Stimulated activated CD8-positive, alpha-beta memory T cell treated with anti-CD3 and anti-CD28 coated beads, Interleukin-2, amount 100 ng/mL, for 1 hour (primary cell): ENCODE measurements at places on chromosomes 6 and 20.

DNA sequence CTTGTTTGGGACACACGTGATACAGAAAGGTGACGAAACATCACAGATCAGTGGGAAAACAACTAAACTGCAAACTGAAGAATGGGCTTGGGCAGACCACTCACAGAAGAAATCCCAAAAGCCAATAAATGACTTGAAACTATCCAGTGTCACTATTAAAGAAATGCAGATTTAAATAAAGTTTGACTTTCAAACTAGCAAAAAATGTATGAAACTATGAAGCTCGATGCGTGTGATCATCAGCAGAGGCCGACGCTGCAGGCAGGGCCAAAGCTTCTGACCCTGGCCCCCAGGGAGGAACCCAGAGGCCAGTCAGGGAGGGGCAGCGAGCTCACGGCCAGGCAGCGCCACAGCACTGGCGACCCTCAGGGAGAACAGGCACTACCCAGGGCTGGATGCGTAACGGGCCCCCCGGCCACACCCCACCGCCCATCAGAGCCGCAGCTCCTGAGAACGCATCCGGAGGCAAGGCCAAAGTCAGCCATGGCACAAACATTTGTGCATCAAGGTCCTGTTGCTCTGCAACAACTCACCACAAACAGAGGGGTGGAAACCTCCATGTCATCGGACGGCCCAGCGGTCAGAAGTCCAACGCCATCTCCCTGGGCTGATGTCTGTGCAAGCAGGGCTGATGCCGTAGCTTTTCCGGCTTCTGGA, 94.1 kb downstream of the YTHDF1 start:
- no peak for DNase-seq

DNA sequence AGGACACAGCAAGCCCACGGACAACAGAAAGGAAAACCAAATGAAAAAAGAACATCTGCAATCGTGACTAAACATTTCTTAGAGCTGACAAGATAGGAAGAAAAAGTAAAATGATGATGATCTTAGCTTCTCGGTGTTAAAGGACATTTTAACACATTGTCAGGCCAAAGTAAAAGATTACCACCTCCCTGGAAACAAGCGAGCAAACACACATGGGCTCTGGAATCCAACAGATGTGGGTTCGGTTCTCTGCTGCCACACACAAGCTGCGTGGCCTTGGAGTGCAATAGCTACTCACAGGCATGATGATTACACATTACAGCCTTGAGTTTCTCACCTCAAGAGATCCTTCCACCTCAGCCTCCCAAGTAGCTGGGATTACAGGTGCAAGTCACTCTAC, 7.5 kb upstream of the AAR2 start:
- no peak for DNase-seq

- no peak for DNase-seq
These were observed 4.9 kb upstream of the ZFP57 start for GRCh38 chr6:29685718-29686326.

DNA sequence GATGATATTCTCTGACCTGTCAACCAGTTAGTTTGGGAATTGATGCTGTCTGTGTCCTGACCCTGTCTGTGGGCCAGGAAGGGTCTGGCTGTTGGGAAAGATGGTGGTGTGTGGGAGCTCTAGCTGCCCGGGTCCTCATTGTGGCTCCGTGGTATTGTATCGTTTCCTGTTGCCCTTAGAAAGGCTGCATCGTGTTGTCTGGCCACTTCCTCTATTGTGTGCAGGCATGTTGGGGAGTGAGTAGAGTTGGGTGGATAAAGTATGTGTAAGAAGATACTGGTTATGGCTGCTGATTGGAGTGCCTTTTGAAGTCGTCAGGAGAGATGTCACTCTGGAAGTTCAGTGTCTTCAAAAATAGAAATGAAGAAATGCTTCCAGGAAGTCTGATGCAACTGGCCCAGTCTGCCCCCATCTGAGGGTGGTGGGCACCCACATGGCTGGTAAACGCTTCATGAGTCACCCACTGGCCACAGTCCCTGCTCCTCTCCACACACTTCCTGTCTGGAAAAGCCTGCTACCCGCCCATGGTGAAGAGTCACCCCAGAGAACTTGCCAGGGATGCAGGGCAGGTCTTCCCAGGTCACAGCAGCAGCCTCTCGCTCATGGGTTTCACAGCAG, 27.9 kb downstream of the PPARD start:
- no peak for DNase-seq

DNA sequence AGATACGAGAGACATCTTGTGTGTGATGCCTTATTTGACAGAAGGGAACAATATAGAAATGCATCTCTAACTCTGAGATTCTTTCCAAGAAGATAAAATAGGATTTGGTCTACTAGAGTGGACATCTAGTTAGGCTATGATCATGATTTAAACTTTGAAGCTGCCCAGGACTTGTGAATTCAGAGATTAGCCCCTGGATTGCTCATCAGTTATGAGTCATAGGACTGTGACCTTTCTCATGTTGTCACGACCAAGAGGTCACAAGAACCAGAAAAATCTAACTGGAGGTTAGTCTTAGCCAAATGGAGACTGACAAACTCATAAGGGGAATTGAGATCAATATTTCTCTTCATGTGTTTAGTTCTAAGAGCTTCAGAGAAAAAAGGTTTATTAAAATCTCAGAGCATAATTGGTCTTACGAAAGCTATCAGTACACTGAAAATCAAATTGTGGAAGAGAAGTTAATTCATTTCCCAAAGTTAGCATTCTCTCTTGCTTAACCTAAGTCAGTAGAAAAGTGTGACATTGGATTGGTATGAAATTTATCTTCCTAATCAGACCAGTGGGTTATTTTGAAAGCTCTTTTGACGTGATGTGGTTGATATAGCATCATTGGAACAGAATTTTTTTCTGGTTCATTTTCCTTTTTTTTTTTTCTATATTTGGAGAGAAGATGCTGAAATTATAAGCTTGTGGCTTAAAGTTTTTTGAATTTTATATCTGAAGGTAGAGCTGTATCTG, 245.7 kb downstream of the RNF144B start:
- DNase-seq, result no peak

DNA sequence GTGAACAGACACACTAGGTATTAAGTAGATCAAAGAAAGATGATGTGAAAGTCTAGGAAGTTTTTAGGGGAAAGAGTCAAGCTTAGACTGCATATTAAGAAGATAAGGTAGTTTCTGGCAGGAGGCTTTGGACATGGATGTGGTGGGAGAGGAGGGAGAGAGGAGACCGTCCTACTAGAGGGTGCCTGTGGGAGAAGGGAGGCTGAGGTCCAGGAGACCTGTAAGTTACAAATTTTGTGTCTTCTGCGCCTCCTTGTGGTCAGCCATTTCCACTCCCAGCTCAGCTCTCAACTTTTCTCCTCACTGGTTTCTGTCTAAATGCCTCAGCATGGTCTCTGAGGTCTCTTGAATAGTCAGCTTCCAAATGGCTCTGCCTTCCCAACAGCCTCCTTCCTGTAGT, 193.5 kb downstream of the UNC5CL start:
- no peak for DNase-seq

GRCh38 chr6:52647199-52647598, 23.7 kb upstream of the TMEM14A start:
- DNase-seq, result no peak

- DNase-seq, result no peak
These were observed 49.8 kb upstream of the ADTRP start for GRCh38 chr6:11828262-11828870.

DNA sequence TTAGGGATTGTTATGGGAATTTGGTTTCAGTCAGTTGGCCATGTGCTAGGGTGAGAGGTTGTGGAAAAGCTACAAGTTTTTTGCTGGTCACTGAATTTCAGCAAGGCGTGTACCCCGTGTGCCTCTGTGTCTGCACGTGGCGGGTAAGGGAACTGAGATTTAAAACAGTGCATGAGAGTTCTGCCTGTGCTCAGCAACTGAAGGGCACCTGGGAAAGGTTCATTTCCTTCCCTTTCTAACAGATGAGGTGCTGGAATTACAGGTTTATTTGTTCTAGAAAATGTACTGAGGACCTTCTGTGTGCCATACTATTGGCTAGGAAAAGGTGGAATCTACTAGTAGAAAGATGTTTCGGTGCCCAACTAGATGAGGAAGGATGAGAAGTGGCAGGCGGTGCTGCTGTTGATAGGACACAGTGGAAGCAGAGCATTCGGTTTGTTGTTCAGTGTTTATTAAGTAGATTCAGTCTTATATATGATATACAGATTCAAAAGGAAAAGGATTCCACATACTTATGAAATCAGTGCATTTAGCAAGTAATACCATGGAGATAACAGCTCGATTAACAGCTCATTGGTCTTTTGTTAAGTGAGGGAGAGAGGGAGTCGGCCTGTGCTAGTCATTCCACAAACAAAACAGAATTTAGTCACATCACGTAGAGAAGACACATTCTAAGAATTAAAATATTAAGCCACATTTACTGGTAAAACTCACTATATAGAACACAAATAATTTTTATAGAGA, 84.7 kb downstream of the ASXL1 start:
- no peak for DNase-seq

DNA sequence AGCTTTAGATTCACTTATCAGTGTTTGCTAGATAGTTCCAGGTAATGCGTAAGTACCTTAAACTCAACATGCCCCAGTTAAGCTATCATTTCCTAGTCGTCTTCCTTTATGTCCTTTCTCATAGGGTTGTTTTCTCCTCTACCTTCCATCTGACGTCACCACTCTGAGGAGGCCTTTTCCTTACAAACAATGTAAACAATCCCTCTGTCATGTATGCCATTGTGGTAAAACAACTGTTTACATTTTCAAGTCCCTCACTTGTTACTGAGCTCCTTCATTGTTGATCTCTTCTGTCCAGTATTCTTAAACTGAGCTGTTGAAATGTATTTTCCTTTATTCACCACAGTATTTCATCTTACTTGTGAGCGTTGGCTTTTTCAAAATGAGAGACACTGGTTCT, 45.4 kb upstream of the PLCG1 start:
- no peak for DNase-seq

DNA sequence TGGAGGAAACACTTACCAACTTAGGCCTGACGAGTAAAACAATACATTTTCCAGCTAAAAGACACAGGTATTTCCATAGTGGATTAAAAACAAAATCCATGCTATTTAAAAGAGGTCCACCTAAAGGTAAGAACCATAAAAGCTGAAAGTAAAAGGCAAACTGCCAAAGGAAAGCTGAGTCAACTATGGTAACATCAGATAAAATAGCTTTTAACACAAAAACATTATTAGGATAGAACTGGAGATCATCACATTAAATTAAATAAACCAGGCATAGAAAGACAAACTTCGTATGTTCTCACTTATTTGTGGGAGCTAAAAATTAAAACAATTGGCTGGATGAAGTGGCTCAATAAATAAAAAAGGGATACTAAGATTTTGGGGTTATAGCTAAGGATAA, 166.8 kb upstream of the SLC22A16 start:
- DNase-seq, result no peak

DNA sequence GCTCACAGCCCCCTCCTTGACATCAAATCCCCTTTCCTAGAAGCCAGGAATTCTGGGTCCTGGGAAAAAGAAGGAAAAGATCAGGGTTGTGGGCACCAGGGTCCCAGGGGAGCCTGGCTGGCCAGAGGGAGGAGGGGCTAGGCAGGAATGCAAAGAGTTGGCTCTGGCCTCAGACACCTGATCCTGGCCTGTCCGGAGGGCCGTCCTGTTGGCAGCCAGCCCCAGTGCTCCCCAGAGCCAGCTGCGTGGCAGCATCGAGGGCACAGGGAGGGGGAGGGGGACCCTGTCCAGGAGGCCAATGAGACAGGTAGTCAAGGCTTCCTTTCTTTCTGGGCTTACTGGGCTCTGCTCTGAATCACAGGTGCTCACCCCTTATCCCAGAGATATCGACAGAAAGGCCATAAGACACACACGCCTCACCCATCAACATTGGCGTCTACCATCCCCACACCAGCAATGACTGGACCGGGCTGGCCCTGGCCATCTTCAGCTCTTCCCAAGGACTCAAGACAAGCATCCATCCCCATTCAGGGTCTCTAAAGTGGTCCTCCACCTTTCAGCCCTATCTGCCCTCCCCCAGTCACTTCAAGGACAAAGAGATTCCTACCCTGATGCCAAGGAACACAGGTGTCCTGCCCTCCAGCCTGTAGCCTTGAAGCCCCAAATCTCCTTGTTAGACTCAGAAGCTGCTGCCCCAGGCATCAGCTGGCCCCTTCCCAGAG, 723 bp downstream of the COL11A2 start:
- DNase-seq, result no peak

- no peak for DNase-seq
These were observed 429.1 kb upstream of the CDH4 start for GRCh38 chr20:60822699-60823607.

GRCh38 chr20:57947421-57948179, 237.8 kb upstream of the PMEPA1 start:
- no peak for DNase-seq

GRCh38 chr6:167098825-167099225, 24.1 kb upstream of the CCR6 start:
- DNase-seq, result no peak

DNA sequence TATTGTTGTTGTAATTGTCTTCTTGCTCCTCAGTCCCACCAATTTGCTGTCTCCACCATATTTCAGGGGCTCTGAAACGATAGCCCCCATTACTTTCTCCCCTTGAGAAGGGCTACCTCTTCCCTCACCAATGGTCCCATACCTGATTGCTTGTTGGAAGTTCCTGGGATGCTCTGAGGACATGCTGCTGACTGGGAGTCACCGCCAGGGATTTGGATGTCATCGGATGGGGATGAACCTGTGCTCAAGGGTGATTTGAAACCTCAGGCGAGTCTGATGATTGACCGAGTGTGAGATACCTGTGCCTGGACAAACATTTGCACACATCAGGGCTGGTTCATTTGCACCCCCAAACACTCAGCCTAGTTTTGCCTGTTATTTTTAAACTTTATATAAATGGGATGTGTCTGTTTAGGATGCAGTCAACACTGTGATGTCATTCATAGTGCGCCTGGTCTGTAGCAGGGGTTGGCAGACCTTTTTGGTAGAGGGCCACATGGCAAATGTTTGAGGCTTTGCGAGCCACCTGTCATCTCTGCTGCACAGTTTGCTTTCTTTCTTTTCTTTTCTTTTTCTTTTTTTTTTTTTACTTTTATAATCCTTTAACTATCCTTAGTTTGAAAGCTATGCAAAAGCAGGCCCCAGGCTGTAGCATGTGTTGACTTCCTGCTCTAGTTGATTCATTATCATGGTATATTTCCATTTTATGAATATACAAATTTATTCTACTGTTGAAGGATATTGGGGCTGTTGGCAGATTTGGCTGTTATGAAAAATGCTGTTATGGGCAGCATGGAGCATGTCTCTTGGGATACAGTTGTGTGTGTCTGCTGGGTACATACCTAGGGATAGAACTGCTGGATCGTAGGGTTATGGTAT, 118.5 kb upstream of the PHACTR3 start:
- DNase-seq, result no peak

- no peak for DNase-seq
These were observed 17.2 kb downstream of the ZBTB2 start for GRCh38 chr6:151374036-151374683.

GRCh38 chr6:25222006-25222678, 57.0 kb upstream of the CARMIL1 start:
- no peak for DNase-seq

DNA sequence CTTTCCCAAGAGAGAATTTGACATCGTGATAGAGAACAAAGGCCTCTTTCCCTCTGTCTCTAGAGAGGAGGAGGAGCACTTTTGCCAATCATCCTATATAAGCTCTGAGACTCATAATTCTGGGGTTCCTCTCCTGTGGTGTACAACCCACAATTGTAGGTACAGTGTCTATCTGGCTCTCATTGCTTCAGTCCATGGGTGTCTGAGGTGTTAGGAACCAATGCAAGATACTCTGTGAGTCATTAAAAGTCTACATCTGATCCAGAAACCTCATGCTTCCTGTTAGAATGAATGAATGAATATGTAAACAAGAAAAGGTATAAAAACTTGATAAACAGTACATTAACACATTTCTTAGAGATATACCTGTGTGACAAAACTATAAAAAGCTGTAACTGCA, 356.7 kb downstream of the QKI start:
- no peak for DNase-seq
